ENCODE measurements at places on chromosomes 5 and 9.

DNA sequence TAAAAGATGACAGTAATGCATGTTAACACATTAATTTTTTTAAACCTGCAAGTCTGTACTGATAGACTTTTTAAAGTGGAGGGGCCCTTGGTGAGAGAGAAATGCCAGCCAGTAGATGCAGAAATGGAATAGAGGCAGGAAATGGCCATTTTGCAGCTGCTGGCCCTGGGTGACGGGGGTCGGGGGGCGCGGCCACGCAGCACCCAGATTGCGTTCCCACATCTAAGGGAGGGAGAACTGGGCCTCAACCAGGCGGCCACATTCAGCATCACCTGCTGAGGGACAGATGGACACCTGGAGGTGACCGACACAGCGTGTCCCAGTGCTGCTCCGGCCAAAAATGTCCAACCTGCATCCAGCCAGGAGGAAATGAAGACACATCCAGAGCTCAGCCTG lies 6.3 kb upstream of the CLIC3 start:
- no peak for DNase-seq

DNA sequence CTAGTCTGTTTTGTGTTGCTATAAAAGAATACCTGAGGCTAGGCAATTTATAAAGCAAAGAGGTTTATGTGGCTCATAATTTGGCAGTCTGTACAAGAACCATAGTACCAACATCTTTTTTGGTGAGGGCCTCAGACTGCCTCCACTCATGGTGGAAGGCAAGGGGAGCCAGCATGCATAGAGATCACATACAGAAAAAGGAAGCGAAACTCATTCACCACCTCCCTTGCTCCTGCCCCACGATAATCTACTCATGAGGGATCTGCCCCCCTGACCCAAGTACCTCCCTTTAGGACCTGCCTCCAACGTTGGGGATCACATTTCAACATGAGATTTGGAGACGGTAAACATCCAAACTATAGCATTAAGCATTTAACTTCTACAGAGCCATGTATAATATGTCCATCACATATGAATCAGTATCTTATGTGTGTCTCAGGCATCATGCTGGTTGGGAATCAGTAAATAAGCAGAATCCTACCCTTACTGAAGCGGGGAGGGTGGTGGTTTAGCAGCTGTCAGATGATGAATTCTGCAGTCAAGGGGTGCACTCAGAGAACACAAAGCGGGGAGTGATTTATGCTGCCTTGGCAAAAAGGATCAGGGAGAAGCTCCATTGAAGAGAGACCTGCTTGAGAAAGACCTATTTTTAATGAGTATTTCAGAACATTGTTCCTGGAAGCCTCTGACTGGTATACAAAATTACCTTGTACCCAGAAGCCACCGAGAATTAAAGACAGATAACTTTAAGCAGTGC lies 34.8 kb downstream of the HMGXB3 start:
- DNase-seq = no peak

DNA sequence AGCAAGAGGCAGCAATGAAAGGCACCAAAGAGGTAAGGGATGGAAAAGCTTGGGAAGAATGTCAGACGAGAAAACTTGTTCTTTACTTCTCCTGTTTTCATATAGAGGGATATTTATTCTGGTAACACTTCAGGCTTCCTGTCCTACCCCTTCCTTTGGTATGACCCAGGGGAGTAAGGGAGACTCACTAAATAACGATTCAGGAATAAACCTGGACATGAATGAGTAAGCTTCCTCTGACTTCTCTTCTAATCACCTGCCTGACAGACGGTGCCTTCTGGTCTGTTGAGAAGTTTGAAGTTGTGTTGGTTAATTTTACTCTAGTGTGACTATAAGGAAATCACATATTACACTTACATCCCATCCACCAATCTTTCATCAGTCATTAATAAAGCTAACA lies 461.2 kb downstream of the CDH12 start:
- DNase-seq = no peak

DNA sequence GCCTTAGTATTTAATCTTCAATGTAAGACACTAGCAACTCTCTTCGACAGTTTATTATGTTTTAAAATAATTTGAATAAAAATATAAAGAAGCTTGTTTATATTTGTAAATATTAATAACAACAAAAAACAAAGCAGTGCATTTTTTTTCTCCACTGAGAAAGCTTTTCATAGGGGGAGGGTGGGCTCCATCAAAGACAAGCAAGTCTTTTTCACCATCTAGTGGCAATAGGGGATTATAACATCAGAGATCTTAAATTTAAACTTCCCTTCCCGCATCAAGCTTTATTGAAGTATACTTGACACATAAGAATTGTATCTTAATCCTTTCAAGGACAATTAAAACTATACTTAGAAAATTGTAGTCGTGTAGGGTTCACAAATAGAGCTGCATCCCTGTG lies 9.3 kb upstream of the OR13F1 start:
- peak; percentile 21 for DNase-seq

- DNase-seq = no peak
Observed at GRCh38 chr5:119074419-119074818, 3.5 kb downstream of the DMXL1 start.

GRCh38 chr5:14251733-14252132 lies 108.6 kb downstream of the TRIO start:
- DNase-seq = no peak

- DNase-seq = no peak
Observed at GRCh38 chr9:136572003-136572827, 26.4 kb upstream of the NOTCH1 start.

- DNase-seq = peak; percentile 97
Observed at GRCh38 chr9:91419222-91420191, 4.1 kb downstream of the NFIL3 start.

- peak; percentile 89 for DNase-seq
Observed at GRCh38 chr9:123364241-123364824, 8.3 kb downstream of the CRB2 start.

DNA sequence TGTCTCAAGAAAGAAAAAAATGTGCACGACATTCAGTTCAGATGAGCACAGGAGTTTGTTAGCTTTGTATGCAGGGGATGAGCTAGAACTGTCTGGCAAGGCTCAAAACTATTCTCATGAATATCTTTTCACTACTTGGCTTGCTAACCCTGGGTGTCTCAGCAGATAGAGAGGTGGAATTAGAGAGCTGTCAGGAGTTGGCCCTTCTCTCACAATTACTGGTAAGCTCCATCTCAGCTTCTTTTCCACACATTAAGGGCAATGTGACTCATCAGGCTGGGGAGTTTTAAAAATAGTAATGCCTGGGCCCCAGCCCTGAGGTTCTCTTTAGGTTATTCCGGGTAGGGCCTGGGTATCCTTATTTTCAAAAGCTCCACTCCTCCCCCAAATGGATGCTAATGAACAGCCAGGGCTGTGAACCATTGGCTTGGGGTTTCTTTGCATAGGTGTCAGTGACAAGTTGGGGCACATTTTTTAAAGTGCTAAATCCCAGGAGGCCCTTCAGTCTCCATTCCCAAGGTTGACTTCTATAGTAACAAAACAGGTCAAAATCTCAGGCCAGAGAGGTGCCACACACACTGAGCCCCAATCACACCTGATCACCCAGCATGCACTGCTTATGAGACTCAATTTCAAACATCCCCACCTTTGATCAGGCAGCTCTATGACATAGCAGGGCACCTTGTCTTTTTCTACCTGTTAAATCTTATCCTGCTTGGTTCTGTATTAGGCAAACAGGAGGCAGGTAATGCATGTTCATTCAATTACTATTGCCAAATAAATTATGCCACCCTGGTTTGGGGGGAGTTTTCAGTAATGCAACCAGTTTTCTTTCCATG lies 239.7 kb upstream of the DAP start:
- DNase-seq = no peak

GRCh38 chr5:1105350-1106265 lies 6.3 kb downstream of the SLC12A7 start:
- no peak for DNase-seq

GRCh38 chr9:129885018-129885669 lies 49.9 kb downstream of the USP20 start:
- DNase-seq = no peak
